ENCODE measurements at places on chromosomes 3 and 15. TPM values are rescaled to one million over a fixed set of nuclear protein-coding genes. Genes with fewer than 3 reads are reported as not detected.

GRAMD1C gene
- polyA plus RNA-seq, result 8.8 TPM

GPR87 gene
- polyA plus RNA-seq, result 0.21 TPM

CD200R1 gene
- 0.47 TPM for polyA plus RNA-seq

CHRD gene
- polyA plus RNA-seq, result not detected

- no peaks in the 10 kb centered on the region for H3K27me3 ChIP-seq
- H3K4me3 ChIP-seq, result no peak overlapping the region
- no peaks in the 10 kb centered on the region for H3K36me3 ChIP-seq
- DNase-seq, result no peak
- H3K4me1 ChIP-seq, result no peaks in the 10 kb centered on the region
- H3K27ac ChIP-seq, result no peak overlapping the region
Observed at GRCh38 chr3:139117136-139117675, 72.5 kb upstream of the PRR23C start.

DNA sequence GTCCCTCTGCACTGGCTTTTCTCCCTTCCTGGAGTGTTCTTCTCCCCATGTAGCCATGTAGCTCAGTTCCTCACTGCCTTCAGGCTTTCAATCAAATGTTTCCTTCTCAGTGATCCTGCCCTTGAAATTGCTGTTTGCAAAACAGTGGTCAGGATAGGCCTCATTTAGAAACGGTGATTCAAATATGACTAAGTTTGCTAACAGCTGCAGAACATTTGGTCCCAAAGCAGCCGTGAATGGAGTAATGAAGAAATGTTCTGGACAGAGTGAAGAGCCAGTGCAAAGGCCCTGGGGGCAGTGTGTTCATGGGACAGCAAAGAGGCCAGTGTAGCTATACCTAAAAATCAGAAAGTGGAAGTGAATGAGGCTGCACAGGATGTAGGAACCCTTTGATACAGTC is 223.4 kb downstream of the FEZF2 start:
- no peaks in the 10 kb centered on the region for H3K27me3 ChIP-seq
- no peak for DNase-seq
- no peak overlapping the region for H3K27ac ChIP-seq
- H3K4me1 ChIP-seq, result no peaks in the 10 kb centered on the region
- H3K4me3 ChIP-seq, result no peak overlapping the region

Measured in GM12878 (cell line).